ENCODE measurements at places on chromosomes 13 and 19.

DNA sequence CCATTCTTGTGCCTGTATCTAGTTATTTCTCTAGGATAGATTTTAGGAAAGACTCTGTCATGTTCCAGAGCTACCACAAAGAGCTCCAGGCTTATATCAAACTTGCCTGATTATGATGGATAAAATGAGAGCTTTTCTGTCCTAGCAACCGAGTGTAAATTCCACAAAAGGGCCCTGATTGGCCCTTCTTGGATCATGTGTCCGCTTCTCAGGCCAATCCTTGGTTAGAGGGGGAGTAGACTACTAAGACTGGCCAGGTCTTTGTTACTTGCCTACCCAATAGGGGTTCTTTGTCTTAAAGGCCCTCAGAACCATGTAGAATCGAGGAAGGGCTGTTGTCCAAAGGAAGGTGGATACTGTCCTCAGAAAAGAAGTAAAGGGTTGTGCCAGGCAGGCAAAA lies 2.4 kb downstream of the DHX34 start:
- DNase-seq, result no peak

DNA sequence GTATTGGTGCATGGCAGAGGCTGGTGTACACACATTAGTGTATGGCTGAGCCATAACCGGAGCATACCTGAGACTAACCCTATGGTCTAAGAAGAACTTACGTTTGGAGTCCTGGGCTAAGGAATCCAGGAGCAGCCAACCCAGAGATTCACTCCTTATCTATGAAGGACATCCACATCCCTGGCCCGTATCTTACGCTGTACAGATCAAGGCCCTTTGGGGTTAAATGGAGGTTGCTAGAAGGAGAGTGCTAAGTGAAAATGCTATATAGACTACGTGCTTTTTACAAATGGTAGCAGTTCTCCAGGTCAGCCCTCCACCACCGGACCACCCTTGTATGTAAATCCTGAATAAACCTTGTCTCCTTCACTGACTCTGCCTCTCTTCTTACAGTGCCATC lies 1.9 kb upstream of the SUGT1 start:
- DNase-seq, result no peak

- peak; percentile 70 for DNase-seq
Measured at GRCh38 chr19:35224681-35225571, 3.6 kb downstream of the FAM187B start.

GRCh38 chr13:21316376-21316775 lies 139.9 kb downstream of the MRPL57 start:
- DNase-seq, result no peak

GRCh38 chr13:98910501-98910951 lies 67.3 kb downstream of the DOCK9 start:
- no peak for DNase-seq

GRCh38 chr19:45852983-45853382 lies 10.0 kb downstream of the SYMPK start:
- no peak for DNase-seq

- no peak for DNase-seq
Measured at GRCh38 chr13:98874029-98874397, 103.9 kb downstream of the DOCK9 start.

GRCh38 chr19:45098521-45099466 lies 5.8 kb downstream of the PPP1R37 start:
- DNase-seq, result no peak

GRCh38 chr19:35717665-35718344 lies at the start of gene KMT2B:
Gene KMT2B, plus strand, starts transcription at chr19:35718003. Its CDS starts 16 bp downstream, at chr19:35718019.
- DNase-seq, result peak; percentile 97

DNA sequence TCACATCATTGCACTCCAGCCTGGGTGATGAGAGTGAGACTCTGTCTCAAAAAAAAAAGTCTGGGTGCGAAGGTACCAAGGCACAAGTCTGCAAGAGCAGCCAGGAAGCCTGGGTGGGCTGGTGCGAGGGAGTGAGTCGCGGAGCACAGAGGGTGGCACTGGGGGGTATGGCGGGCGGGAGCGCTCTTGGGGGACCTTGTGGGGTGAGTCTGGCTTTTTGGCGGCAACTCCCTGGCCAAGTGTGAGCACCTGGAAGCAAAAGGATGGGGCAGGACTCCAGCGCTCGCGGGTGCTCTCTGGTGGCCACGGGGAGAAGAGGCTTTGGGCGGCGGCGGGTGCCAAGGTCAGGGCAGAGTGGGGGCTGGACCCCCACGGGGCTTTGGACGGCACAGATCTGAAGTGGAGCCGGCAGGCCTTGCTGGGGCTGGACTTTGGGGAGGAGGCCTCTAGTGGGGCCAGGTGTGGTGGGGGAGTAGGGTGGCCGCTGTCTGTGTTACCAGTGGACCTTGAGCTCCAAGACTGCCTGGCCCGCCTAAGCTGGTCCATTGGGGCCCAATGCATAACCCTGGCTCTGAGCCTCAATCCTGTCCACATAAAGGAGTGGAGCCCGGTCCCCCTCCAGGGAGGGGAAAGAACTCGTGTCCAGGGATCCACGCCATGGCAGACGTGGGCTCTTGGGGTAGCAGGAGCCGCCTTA lies 1.6 kb downstream of the P2RY11 start:
- DNase-seq, result peak; percentile 86

DNA sequence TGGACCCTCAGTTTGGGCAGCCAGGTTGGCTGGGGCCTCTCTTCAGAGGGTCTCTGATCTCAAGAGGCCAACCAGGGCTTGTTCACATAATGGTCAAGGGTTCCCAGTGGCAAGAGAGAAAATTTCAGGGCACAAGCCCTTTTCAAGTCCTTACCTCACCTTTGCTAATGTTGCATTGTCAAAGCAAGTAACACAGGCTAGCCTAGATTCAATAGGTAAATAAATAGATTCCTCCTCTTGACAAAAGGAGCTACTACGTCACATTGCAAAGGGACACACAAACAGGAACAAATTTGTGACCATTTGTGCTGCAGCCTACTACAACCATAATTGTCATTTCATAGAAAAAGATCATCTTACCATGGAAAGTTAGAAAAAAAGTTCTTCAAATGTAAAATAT lies 33.9 kb upstream of the FRY start:
- no peak for DNase-seq

DNA sequence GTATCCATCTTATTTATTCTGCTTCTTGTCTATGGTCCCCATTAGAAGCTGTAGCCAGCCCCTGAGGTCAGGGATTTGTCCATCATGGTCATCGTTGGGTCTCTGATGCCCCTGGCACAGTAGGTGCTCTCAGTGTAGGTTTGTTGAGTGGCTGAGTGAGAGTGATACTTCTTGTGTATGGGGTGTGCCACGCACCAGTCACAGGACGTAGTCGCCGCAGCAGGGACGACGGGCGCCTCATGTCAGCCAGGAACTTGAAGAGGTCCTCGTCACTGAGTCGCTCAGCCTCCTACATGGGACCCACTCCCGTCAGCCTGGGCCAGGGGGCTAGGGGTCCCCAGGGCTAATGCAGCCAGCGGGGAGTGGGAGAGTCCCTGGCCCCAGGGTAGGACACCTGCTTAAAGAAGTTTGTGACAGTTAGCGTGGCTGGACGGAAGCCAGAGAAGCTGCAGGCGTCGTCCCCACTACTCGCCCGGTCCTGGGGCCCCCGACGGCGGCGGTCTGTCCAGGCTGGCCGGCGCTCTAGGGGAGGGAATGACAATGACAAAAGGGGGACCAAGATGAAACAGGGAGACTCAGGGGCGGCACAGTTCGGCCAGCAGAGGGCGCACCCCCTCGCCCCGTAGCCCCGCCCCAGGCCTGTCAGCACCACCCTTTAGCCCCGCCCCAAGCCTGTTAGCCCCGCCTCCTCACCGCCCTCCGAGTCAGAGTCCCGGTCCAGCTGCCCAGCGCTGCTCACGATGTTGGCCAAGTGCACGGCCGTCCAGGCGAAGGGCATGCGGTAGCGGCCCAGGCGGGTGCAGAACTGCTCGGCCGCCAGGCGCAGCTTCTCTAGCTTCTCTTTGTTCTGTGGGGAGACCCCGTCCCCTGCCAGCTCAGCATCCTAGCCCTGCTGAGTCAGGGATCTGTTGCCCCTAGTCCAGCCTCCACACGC lies 3.7 kb downstream of the ANGPTL8 start:
- DNase-seq, result peak; percentile 99

DNA sequence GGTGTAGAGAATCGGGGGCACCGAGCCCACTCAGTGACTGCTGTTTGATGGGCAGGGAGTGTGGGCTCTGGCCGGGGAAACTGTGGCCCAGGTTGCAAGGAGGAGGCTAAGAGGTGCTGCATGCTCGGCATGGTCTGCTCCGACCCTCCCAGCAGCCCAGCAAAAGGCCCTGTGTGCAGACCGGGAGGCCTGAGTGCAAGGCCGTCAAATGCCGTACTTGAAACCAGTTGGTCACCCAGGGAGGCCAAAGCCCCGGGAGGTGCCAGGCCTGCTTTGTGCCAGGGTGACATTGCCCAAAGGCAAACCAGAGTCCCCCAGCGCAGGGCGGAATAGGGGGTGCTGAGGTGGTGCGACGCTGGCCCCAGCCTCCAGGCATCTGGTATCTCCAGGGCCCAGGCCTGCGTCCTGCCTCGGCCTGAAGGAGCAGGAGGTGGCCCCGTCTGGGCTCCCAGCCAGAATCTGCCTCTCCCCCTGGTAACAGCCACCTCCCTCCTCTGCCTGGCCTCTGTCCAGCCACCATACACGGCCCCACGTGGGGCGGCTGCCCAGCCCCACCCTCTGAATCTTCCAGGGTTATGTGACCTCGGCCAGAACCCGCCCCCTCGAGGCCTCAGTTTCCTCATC lies 4.0 kb downstream of the PIK3R2 start:
- no peak for DNase-seq

DNA sequence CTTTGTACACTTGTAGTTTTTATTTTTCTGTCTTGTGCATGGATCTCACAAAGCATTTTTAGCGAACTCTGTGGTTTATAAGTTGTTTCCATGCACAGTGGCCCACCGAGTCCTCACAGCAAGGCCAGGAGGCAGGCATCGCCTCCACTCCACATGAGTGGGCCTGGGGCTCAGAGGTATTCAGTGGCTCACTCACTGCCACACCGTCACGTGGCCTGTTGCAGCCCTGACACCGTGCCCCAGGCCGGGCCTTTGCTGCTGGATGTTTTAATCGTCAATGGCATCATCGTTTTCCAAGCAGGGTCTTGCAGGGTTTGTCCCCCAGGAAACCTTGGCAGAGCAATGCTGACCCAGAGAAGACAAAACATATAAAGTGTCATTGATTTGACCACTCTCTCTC lies 59.8 kb downstream of the SPACA7 start:
- no peak for DNase-seq

Measured in WTC11 (cell line).